ENCODE measurements at places on chromosomes 1 and 21. TPM values are rescaled to one million over a fixed set of nuclear protein-coding genes. Genes with fewer than 3 reads are reported as not detected.

DNA sequence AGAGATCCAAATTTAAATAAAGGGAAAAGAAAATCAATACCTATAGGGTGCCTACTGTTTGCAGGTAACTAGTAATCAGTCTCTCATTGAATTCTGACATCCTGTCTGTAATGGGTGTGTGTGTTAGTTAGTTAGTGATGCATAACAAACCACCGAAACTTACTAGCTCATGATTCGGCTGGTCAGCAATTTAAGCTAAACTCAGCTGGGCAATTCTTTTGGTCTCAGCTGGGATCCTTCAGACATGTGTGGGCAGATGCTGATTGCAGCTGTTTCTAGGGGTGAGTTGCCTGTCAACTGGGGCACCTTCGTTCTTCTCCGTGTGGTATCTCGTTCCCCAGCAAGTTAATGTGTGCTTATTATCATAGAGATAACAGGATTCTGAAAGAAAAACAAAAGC, 40.2 kb upstream of the ZNF124 start:
- DNase-seq = no peak

GRCh38 chr1:88867743-88868521, 23.4 kb downstream of the GTF2B start:
- no peak for DNase-seq

Gene PLA2G2F
- 0.20 TPM for total RNA-seq

DNA sequence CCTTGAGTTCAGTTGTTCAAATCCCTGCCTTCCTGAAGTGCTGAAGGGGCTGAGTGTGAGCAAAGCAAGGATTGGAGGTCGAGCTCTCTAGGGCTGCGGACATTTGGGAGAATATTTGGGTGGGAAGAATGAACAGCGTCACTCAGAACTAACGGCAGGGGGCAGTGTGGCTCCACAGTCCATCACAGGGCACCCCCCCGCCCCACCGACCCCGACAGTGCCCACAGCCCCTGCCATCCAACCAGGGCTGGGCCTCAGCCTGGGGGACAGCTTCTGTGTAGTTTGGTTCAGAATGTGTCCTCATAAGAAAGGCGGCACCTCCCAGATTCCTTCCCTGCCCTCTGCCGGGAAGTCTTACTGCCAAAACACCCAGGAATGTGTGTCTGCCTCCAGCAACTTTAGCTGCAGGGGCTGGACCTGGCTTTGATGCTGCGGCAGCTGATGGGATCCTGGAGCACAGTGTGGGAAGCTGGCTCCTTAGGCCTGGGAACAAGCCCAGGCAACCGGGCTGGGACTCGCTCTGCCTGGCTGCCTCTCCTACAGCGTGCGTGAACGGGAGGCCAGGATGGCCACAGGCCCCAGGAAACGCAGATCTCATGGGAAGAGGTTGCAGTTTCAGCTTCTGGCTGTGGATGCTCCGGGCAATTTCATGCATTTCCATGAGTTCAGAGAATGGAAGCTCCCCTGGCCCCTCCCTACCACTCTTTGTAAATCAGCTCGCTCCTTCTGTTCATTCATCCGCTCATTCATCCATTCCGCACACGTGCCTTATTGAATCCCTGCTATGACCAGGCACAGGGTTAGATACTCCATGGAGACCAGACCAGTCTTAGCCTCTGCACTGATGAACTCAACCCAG, 104.9 kb upstream of the TMPRSS2 start:
- DNase-seq = peak; percentile 97

- peak; percentile 78 for DNase-seq
These were observed 458 bp downstream of the CRABP2 start for GRCh38 chr1:156704930-156705320.

- DNase-seq = peak; percentile 35
These were observed 22.8 kb upstream of the TARS2 start for GRCh38 chr1:150464422-150464826.

DNA sequence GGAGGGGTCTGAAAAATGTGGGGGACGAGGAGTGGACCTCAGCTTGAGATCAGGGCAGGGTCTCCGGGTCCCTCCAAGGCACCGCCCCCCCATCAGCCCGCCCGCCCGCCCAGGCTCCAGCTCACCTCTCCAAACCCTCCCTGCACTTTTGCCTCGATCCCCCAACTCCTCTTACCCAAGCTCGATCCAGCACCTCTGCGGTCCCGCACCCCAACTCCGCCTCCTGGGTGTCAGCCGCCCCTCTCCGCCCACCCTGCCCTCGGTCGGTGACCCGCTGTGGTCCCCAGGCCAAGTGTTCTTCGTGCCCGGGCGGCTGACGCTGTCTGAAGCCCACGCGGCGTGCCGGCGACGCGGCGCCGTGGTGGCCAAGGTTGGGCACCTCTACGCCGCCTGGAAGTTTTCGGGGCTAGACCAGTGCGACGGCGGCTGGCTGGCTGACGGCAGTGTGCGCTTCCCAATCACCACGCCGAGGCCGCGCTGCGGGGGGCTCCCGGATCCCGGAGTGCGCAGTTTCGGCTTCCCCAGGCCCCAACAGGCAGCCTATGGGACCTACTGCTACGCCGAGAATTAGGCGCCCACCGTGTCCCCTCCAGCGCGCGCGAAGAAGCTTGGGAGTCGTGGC, 5.7 kb downstream of the HAPLN2 start:
- DNase-seq = no peak

All from PC-9 (cell line).